ENCODE measurements at places on chromosomes 7 and 10.
A peak's percentile ranks its signal among the peaks of the same experiment; 100 is the strongest.

GRCh38 chr7:69318794-69319193 lies 279.5 kb upstream of the AUTS2 start:
- no peak for DNase-seq

- no peak for DNase-seq
These were observed 14.6 kb upstream of the PWWP2B start for GRCh38 chr10:132382231-132382922.

DNA sequence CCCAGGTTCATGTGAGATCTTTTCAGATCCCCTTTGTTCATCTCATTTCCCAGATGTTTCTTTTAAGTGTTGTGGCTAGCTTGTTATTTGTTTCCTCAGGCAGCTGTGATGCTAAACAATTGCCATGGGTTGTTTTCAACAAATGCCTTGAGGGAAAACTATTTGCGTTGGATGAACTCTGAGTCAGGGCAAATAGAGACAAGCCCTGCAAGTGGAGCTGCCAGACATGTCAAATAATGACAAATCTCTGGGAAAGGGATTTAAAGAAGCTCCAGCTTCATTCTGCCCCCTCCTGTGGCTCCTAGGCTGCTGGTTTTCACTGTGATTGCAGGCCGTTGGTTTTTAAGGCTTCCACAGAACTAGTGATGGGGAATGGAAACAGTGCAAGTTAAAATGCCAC lies 272.4 kb upstream of the SP8 start:
- DNase-seq, result no peak

- DNase-seq, result peak; percentile 3
These were observed 322.7 kb upstream of the PFKP start for GRCh38 chr10:2744547-2745200.

DNA sequence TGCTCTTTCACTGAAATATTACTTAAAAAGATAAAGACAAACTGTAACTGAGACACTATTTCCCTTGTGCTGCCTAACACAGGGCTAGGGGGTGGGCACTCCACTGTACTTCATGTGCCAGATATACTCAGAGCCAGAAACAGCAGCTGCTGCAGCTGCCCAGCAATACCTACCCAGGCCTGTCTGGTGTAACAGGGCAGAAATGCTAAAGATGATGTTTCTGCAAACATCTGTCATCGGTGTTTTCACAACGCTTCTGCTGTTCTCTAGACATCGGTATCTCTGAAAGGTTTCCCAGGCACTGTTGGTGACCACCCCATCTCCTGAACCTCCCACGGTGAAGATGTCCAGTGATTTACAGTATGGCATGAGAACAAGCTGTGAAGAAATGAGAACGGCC lies 42.7 kb downstream of the LAMB1 start:
- no peak for DNase-seq

DNA sequence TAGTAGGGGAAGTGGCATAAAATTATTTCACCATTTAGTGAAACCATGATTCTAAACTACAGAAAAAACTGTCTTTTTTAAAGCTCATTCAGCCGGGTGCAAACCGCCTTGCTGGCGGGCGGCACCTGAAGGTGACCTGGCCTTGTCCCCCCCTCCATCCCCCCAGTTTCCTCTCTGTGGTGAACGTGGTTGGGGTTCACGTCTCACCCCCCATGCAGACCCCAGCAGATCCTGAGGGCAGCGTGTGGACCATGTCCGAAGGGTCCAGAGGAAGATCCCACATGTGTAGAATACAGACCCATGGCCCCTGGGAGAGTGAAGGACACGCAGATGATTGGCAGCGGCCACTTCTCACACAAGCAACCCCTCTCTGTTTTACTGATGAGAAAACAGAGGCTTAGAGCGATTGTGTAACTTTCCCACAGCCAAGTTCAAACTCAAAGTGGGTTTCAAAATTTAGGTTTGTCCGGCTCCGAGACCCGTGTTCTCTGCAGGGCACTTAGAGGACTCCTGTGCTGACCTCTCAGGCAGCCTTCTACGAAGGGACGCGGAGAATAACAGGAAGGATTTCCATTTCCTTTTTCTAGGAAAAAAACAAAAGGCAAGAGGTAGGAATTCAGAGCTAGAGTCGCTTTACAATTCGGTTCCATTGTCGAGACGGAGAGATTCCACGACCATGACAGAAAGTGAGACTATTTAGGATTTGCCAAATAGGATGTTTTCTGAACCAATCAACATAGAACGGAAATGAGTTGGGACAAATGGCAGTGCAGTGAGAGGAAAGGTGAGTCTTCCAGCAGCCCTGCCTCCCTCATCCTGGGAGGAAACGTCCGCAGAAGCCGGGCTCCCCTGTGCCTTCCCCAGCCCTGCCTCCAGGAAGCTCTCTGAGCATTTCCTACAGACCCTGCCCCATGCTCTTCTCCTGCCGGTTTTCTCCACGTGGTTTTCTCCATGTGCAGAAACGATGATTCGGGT lies 67.6 kb upstream of the PITRM1 start:
- no peak for DNase-seq
